Thoracic aorta endothelial cell (primary cell): ENCODE measurements at places on chromosomes 13 and 19. TPM values are rescaled to one million over a fixed set of nuclear protein-coding genes. Genes with fewer than 3 reads are reported as not detected.

Gene AMH
- total RNA-seq, result 0.93 and 1.1 TPM in 2 replicates

Gene SELENOW
- 292 and 365 TPM in 2 replicates for total RNA-seq

Gene OR7C1
- total RNA-seq, result not detected in 2 replicates

Gene AKT1S1
- 11.6 and 14.4 TPM in 2 replicates for total RNA-seq

Gene RYR1
- under 0.01 TPM in 1 of 2 replicates, not detected in the other for total RNA-seq

Gene SERP2
- total RNA-seq, result 0.36 and 0.80 TPM in 2 replicates

Gene MPND
- 6.2 and 6.9 TPM in 2 replicates for total RNA-seq
